ENCODE measurements at places on chromosomes 7 and 10.

DNA sequence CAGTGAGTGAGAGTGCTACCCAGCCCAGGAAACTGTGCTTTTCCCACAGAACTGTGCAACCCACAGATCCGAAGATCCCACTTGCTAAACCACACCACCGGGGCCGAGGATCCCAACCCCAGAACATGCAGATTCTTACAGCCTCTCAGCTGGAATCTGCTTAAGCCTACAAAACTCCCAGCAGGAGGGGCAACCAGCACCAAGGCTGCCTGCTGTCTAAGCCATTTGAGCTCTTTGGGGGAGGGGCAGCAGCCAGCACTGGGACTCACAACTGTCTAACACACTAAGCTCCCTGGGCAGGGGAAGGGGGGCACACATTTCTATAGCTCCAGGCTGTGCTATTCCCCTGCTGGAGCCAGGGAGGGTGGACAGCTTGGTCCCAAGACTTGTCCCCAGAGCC, 529.9 kb downstream of the XPNPEP1 start:
- no peak for DNase-seq

GRCh38 chr7:45486575-45486974, 87.6 kb upstream of the ADCY1 start:
- DNase-seq: no peak

- no peak for DNase-seq
These were observed 7.7 kb downstream of the DRGX start for GRCh38 chr10:49388161-49388560.

DNA sequence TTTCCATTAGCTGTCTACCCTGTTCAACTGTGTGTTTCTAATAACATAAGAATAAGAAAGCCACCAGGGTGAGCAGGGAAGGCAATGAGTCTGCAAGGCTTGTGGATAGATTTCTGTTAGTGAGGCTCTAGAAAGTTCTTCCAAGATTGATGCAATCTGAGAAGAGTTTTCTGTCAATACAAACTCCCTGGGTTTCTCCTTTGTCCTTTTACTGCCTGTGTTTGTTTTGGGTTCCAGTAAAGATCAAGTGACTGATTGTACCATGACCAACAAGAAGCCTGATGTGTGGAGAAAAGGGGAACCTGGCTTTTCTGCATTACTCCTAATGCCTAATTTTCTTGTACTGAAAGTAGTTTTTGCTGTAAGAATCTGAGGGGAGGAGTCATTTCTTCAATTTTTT, 139.9 kb downstream of the CFTR start:
- DNase-seq: no peak

- DNase-seq: no peak
These were observed 133.4 kb upstream of the TCERG1L start for GRCh38 chr10:131444862-131445461.

- no peak for DNase-seq
These were observed 14.9 kb downstream of the DLG5 start for GRCh38 chr10:77911535-77912123.
